ENCODE measurements at places on chromosomes 7 and 10. TPM values are rescaled to one million over a fixed set of nuclear protein-coding genes. Genes with fewer than 3 reads are reported as not detected.

The IFIT1B gene
- total RNA-seq: not detected

DNA sequence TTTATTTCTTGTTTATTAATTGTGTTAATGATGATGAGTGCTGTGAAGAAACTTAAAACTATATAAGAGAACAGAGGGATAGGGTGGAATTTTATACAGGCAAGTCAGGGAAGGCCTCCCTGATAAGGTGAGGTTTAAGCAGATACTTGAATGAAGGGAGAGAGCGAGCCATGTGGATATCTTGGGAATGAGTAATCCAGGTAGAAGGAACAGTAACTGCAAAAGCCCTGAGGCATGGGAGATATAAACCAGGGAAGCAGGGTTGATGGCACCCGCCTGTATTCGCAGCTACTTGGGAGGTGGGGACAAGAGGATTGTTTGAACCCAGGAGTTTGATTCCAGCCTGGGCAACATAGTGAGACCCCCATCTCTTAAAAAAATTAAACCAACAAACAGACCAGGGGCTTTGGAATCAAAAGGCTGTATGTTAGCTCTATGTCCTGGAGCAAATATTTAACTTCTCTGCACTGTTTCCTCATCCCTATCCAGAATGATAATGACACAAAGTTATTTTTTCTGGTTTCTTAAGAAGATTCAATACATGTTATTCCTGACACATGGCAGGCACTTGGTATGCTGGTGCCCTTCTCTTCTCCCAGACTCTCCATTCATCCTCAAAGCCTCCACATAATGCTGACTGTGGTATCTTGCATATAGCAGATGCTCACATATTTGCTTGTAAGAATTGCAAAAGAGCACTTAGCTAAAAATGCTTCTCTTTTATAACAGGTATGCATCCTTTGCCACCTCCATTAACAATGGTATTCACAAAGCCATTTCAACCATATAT, 169.3 kb downstream of the CHN2 start:
- H3K36me3 ChIP-seq: no peaks in the 10 kb centered on the region
- no peaks in the 10 kb centered on the region for H3K27me3 ChIP-seq
- H3K4me3 ChIP-seq: no peak overlapping the region
- peaks cover 5% of the 10 kb centered on the region for H3K4me1 ChIP-seq
- H3K27ac ChIP-seq: no peak overlapping the region
- DNase-seq: no peak

The GHRHR gene
- 0.84 TPM for total RNA-seq

GRCh38 chr7:35026150-35026549, 11.1 kb downstream of the DPY19L1 start:
- H3K27ac ChIP-seq: no peak overlapping the region
- no peak for DNase-seq
- no peaks in the 10 kb centered on the region for H3K27me3 ChIP-seq
- no peak overlapping the region for H3K4me3 ChIP-seq
- H3K4me1 ChIP-seq: peaks cover 25% of the 10 kb centered on the region

DNA sequence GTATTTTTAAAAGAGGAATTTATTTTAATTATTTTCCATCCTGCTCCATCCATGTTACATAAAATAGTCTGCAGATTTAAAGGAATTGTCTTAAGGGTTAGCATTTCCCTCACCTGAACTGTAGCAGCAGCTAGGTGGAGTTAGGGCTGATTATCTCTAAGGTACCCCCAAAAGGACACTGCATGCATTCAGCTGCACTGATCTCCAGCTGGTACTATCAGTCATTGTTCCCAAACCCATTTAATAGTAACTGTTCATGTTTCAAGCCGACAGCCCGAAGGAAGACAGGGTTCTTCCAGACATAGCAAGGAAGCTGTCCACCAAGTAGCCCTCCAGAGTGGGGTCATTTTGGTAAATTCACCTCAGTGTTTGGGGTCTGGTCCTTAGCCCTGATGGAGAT, 48.7 kb downstream of the FAM171A1 start:
- H3K4me3 ChIP-seq: no peak overlapping the region
- H3K4me1 ChIP-seq: peaks cover 26% of the 10 kb centered on the region
- H3K36me3 ChIP-seq: peaks cover 9% of the 10 kb centered on the region
- DNase-seq: no peak

Measured in neural crest cell (in vitro differentiated cells).